ENCODE measurements at places on chromosomes 3 and 15.
A peak's percentile ranks its signal among the peaks of the same experiment; 100 is the strongest.

GRCh38 chr3:23314981-23315762 is 112.0 kb downstream of the UBE2E2 start:
- DNase-seq = no peak

DNA sequence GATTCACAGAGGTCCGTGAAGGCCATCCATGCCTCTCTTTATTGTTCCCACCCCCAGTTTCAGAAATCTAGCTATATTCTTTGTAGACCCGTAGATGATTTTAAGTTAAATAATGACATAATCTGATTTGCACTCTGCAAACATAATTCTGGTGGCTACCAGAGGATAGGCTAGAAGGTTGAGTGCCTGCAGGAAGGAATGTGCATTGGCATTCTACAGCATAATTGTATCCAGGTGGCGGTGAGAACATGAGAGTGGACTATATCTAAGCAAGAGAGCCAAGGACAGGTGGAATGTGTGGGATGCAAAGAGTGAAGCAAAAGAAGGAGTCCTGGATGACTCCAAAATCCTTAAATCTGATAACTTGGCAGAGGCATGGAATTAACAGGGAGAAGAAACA is 298.5 kb upstream of the MME start:
- DNase-seq = no peak

- no peak for DNase-seq
Measured at GRCh38 chr15:77840991-77841775, 208.5 kb upstream of the LINGO1 start.

GRCh38 chr3:104520228-104520655 is 846.5 kb upstream of the ALCAM start:
- no peak for DNase-seq

DNA sequence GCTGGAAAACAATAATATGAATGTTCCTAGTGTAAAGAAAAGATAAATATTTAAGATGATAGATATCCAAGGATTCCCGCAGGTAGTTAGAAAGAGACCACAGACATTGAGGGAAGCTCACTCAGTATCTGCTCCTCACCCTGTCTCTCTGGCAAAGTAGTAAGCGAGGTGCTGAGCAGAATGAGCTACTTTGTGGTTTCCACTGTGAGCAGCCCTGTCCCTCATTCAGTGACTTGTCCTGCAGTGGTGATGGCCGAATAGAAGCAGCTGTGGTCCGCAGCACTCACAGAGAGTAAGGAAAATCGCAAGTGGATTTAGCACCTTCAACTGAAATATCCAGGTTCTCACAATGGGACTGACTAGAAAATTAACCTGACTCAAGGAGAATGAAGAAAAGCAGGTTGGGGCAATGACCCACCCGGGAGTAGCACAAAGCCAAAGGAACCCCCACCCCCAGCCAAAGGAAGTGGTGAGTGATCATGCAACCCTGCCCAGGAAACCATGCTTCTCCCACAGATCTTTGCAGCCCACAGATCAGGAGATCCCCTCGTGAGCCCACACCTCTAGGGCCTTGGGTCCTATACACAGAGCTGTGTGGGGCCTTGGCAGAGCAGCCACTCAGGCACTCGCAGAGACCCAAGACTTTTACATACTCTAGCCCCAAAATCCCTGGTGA is 21.8 kb upstream of the SLC25A38 start:
- no peak for DNase-seq

- DNase-seq = no peak
Measured at GRCh38 chr3:75687323-75687722, 23.2 kb downstream of the FRG2C start.

- DNase-seq = no peak
Measured at GRCh38 chr15:60932051-60932915, 296.8 kb downstream of the RORA start.

DNA sequence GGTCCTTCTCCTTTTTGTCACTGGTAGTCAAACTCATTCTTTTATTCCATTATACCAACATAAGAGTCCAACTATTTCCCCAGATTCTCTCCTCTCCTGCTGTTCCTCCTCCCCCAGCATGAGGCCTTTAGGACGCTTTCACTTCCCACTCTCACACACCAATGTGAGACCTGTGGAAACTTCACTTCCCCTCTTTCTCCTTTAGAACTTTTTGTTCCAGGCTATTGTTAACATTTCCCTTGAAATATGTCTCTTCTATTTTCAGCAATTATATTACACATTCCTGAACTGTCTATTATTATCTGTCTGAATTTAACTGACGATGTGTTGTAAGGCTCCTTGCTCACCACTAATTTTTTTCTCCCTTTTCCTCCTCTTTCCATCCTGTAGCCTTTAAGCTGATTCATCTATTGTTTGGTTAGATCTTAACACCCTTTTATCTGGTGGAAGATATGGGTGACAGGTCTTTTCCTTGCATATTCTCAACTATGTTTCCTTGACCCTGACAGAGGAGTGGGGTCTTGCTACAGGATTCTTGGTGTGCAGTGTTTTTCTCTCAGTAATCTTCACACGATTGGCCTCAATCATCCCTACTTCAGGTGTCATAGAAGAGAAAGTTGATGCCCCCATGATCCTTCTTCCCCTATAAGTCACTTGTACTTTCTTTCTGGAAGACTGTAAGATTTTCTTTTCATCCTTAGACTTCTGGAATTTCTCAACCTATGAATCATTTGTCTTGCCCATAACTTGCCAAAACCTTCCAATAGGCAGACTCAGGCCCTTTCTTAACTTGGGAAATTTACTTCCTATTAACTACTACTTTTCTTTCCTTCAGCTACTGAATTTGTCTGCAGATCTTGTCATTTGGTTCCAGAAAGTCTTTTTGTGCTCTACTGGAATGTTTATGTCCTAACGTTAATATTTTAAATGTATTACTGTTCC is 5.9 kb downstream of the CYP19A1 start:
- no peak for DNase-seq

DNA sequence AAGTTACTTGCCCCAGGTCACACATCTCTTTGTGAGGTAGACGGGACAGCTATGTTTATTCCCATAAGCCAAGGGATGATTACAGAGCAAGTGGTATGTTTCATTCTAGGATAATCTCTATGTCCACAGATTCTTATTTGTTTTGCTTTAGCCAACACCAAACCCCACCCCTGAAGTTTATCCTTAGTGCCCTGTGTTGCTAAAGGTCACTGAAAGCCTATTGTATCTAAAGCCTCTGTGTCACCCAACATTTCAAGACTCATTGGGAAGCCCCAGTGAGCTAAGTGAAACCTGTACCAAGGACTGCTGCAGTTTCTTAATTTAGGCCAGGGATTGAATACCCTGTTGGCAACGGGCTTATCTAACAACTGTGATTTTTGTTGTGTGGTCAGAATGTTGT is 135.6 kb downstream of the ADAMTS9 start:
- DNase-seq = no peak

DNA sequence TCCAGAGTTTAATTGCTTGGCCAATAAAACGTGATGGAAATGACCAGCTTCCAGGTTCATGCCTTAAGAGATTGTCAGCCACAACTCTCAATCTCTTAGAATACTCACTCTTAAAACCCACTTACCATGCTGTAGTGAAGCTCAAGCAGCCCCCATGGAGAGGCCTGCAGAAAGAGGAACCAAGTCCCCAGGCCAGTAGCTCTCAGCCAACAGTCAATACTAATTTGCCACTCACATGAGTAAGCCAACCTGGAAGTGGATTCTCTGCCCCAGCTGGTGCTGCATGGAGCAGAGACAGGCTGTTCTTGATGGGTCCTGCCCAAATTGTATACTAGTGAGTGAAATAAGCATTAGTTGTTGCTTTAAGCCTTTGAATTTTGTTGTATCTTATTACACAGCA is 155.9 kb downstream of the OXSM start:
- DNase-seq = no peak

DNA sequence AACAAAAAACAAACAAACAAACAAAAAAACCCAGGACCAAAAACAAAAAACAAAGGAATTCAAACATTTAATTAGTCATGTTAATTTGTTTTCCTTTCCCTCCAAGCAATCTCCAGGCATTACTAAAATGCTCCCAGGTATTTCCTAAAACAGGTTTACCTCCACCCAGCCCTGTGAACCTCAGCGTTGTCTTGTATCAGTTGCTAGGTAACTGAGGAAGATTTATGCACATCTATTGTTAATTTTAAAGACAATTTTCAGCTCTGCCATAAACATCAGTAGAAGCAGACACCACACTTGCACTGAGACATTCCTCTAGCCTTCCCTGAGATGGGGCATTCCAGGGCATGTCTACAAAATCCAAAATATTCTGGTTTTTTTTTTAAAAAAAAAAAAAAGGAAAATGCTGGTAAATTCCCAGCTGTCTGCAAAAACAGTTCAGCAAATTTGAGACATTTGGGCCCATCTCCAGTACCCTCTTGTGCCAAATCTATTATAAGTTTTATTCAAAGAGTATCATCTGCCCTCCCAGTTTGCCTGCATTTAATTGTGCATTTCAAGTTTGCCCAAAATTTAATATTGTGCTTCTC is 227.6 kb downstream of the ADAMTS9 start:
- no peak for DNase-seq

DNA sequence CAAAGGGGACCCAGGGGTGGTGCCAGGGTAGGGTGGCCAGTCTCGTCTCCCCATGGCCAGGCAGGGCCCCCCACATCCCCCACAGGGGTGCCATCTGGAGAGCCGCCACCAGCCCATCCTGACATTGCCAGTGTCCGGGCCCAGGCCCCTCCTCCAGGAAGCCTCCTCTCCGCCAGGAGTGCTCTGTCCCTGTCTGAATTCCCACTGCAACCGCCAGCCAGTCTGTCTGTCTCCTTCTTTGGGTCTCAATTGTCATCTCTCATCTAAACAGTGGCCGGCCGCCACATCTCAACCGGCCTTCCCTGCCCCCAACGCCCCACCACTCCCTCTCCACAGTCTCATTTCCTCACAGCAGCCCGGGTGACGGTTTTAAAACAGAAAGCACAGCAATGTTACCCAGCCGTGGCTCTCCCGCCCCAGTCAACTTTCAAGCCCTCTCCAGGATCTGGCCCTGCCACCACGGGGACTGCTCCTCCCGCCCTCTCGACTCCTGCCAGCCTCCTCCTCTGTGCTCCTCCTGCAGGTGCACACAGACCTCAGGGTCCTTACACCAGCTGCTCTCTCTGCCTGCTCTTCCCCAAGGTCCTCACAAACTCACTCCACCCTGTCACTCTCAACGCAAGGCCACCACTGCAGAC is 57.0 kb downstream of the IQSEC1 start:
- DNase-seq = no peak

GRCh38 chr3:168061332-168061996 is 34.3 kb downstream of the GOLIM4 start:
- no peak for DNase-seq

GRCh38 chr3:72535772-72536171 is 312.5 kb downstream of the SHQ1 start:
- DNase-seq = no peak

DNA sequence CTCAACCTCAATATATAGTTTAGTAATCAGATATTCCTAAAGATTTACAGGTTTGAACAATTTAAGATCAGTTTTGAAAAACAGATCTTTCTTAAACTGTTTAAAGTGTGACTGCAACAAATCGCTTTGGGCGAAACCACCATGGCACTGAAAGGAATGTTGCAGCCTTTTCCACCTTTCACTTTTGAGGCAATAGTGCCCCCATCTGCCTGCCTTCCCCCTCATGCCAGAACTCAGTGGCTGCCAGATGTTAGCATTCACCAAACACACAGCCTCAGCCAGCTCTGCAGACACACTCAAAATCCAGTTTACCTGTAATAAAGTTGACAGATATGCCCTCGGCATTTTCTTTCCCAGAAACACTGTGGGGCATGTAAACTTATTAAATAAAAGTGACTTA is 3.3 kb downstream of the LYSMD4 start:
- DNase-seq = no peak

- DNase-seq = peak; percentile 54
Measured at GRCh38 chr15:69554279-69554961, 101.8 kb downstream of the RPLP1 start.

DNA sequence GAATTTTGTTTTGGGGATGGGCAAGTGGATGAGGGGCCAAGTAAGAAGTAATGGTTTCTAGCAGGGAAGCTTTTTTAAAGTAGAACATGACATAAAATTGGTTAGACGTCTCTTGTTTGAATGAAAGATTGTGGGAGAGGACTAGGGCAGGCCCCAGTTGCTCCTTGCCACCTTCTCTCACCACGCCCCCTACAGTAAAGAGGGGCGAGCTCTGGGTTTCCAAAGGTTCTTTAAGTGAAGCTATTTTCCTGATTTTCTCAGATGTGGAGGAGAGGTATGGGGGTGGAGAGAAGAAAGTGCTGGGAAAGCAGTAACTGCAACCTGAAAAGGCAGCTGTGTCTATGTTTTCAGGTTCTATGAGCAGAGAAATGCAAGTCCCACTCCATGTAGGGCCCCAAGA is 32.6 kb upstream of the SKIL start:
- DNase-seq = no peak

- DNase-seq = no peak
Measured at GRCh38 chr15:33152502-33153109, 41.9 kb downstream of the FMN1 start.

Data from SK-N-DZ (cell line).